Body of pancreas (tissue), 4 donors: ENCODE measurements at places on chromosomes 5 and 9.

DNA sequence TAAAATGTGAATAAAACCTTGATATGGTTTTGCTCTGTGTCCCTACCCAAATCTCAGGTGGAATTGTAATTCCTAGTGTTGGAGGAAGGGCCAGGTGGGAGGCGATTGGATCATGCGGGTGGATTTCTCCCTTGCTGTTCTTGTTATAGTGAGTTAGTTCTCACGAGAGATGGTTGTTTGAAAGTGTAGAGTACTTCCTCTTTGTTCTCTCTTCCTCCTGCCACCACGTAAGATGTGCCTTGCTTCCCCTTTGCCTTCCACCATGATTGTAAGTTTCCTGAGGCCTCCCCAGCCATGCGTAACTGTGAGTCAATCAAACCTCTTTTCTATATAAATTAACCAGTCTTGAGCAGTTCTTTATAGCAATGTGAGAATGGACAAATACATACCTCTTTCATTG is 34.9 kb downstream of the TARS1 start:
- DNase-seq, result no peak

GRCh38 chr9:128553728-128554127 is 1.3 kb downstream of the SPTAN1 start:
- DNase-seq, result no peak

- no peak for DNase-seq
Observed at GRCh38 chr9:89342213-89342612, 23.9 kb downstream of the SECISBP2 start.

- DNase-seq, result no peak
Observed at GRCh38 chr5:143428738-143429420, 25.4 kb upstream of the NR3C1 start.

GRCh38 chr5:148368299-148368698 is 15.5 kb upstream of the FBXO38 start:
- DNase-seq, result no peak

GRCh38 chr5:175590471-175590881 is 67.4 kb upstream of the HRH2 start:
- DNase-seq, result no peak

GRCh38 chr5:55601204-55601618 is 66.4 kb upstream of the PLPP1 start:
- DNase-seq, result peak; percentile 65

DNA sequence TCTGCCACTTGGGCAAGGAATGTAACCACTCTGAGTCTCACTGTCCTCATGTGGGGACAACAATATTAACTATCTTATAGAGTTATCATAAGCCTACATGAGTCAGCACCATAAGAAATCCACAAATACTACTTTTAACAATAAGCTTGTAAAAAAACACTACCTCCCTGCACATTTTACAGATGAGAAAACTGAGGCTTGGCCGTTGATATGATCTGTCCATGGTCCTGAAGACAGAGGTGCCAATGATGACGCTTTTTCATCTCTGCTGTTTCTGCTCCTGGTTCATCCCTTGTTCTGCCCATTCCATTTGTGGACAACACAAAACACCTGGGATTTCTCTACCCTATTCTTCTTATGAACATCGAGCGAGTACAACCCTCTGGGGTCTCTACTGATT is 23.4 kb upstream of the STRBP start:
- no peak for DNase-seq

DNA sequence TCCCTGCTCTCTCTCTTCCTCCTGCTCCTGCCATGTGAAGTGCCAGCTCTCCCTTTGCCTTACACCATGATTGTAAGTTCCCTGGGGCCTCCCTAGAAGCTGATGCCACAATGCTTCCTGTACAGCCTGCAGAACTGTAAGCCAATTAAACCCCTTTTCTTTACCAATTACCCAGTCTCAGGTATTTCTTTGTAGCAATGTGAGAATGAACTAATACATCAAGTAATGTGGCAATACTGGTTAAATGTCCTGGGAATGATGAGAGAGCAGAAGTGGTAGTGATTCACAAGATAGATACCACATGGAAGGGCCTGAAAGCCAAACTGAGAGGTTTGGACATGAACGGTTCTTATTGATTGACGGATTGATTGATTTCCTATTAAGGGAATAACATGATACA is 62.6 kb upstream of the IL12B start:
- DNase-seq, result no peak

- DNase-seq, result no peak
Observed at GRCh38 chr5:149961957-149962409, 1.4 kb downstream of the SLC26A2 start.

DNA sequence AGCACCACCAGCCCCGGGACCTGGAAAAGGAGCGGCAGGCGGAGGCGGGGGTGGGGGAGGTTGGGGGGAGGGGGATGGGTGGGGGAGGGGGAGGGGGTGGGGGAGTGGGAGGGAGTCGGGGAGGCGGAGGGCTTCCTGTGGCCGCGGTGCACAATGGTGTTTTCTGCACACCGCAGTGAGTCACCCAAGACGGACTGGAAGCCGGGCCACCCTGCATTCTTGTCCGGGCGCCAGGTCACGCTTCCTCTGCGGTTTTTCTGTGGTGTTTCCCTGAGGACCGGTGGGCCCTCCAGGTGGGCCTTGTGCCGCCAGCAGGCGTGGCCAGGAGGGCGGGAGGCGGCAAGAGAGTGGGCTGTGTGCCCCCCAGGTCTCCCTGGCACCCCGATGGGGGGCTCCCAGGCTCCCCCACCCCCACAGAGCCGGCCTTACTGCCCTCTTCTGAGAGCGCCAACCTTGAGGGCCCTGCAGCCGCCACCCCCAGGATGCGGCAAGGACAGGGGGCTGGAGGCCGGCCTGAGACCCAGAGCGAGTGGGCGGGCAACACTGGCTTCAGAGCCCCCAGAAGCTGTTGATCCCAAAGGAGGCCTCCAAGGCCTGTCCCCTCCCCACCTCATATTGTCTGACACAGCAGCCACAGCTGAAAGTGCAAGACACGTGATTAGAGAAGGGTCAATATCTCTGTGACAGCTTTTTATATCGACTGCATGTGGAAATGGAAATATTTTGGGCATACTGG is 11.1 kb downstream of the EXD3 start:
- DNase-seq, result peak; percentile 76

DNA sequence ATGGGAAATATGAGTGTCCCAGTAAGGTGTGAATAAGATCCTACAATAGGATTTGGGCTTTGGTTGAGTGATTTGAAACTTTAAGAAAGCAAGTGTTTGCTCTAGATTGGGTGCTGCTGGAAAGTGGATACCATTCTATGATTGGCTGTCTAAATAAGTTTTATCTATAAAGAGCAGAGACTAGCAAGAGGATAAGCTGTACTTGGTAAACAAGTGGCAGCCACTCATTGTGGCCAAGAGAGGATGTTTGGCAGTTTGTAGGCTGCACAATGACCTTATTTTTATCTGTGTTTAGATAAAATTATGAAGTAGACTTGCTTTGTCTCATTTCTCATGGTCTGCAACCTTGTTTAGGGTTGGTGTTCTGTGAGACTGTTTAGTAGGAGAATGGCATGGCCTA is 341.6 kb upstream of the PIK3R1 start:
- DNase-seq, result no peak

DNA sequence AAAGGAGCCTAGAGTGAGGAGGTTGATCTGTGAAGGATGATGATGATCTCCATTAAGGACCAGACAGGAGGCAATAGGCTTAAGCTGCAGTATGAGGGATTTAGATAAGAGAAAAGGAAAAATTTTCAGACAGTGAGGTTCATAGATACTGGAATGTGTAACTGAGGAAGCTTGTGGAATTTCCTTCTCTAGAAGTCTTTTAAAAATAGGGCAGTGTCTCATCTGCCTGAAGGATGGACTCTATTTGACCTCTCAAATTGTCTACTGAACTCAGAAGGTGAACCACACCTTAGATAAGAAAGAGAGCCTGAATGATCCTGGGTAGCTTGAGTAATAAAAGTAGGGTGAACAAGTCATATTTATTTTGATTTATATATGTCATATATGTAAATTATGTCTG is 148.2 kb upstream of the CDKN2B start:
- no peak for DNase-seq

- no peak for DNase-seq
Observed at GRCh38 chr5:169997798-169998197, 17.5 kb upstream of the INSYN2B start.

- DNase-seq, result no peak
Observed at GRCh38 chr5:109125755-109126429, 283.9 kb downstream of the PJA2 start.

GRCh38 chr9:16417161-16417560 is 453.3 kb downstream of the BNC2 start:
- DNase-seq, result peak; percentile 7

GRCh38 chr5:136020383-136021015 is 8.3 kb upstream of the TGFBI start:
- DNase-seq, result peak; percentile 58

DNA sequence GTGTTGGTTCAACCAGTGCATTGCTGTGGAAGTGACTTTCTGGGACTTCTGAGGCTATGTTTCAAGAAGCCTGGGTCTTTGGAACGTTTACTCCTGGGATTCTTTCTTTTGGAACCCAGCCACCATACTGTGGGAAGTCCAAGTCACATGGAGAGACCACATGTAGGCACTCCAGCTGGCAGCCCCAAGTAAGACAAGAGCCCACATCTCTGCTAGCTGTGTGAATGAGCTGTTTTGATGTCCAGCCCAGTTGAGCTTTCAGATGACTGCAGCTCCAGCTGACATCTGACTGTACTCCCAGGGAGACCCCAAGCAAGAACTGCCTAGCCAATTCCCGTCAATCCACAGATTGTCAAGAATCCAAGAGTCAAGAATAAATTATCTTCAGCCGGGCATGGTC is 60.1 kb upstream of the SPATA31D4 start:
- DNase-seq, result no peak

DNA sequence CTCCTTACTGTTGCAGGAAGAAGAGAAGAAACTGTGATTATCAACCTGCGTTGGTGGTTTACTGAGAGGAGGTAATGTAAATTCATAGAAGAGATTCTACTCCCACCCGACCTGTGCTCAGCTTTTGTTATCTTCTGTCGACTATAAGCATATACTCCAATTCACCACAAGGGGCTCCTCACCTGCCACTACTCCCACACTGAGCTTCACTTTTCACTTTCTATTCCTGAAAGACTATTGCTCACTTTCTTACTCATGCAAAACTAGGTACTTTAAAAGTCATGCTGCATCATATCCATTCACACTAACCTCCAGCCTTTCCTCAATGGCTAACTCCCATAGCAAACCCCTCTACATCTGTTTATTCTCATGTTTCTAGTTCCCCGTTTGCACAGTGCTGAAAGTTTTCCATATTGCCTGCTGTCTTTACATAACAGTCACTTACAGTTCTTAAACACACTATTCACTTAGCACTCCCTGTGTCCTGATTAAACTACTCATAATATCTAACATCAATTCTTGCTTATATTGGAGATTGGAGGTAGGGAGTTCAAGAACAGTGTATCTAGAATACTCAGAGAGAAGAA is 1062.6 kb downstream of the NR2F1-AS1 start:
- peak; percentile 14 for DNase-seq

GRCh38 chr5:79642210-79642609 is 30.0 kb downstream of the TENT2 start:
- no peak for DNase-seq

DNA sequence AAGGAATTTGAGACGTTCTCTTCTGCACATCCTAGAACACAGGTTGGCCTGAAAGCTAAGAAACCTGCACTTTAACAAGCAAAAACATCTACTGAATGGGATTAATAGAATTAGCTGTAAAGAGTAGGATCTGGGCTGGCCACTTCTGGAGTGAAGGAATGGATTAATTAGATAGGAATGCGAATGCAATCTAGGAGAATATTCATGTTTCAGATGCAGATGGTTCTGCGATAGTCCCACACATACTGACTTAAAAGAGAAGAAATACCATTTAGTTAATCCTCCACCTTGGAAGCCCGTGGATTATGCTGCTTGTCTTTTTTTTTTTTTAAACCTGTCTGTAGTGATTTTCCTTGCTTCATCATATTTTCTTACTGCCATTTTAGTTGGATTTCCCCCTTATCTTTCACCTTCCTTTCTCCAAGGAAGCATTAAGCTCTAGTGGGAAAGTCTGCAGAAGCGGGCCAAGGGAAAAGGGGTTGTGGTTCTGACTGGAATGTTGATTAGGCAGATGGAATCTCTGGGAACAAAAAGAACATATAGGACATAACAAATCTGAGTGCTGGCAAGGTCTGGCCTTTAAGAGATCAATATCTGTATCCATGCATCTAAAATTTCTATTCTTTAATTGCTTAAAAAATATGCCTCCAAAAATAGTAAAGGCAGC is 152.4 kb downstream of the ALDH1A1 start:
- no peak for DNase-seq

DNA sequence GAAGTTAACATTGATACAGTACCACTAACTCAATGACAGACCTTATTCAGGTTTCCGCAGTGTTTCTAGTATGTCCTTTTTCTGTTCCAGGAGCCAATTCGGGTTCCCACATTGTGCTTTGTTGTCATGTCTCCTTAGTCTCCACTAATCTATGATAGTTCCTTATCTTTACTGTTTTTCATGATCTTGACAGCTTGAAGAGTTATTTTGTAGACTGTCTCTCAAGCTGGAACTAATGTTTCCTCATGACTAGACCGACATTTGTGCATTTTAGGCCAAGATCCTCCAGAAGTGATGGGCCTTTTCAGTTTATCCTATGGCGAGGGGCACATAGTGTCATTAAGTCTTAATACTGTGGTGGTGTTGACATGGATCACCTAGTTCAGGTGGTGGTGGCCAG is 104.2 kb downstream of the MACROH2A1 start:
- no peak for DNase-seq

DNA sequence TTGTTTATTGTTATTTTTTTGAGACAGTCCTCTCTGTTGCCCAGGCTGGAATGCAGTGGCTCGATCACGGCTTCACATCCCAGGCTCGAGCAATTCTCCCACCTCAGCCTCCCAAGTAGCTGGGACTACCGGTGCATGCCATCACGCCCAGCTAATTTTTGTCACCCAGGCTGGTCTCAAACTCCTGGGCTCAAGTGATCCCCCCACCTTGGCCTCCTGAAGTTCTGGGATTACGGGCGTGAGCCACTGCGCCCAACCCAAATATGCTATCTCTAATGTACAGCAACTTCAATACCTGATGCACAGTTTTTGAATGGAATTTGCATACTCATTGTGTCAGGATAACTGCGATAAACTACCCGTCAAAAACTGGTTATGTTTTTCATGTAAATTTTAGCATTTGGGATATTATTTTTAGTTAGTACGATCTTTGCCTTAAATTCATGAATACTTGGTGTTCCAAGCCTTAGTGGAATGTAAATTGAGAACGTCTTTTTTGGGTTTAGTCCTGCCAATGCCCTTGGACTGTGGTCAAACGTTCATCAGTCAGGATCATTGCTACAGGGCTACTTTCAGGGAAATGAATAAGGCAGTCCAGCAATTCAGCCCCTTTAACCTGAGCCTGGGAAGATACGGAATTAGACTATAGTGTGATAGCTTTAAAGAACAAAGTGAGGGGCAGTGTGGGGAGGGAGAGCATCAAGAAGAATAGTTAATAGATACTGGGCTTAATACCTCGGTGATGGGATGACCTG is 4.4 kb downstream of the UGCG start:
- no peak for DNase-seq

GRCh38 chr9:128499920-128500319 is 4.6 kb upstream of the GLE1 start:
- no peak for DNase-seq

- DNase-seq, result no peak
Observed at GRCh38 chr5:32498484-32498883, 53.9 kb upstream of the ZFR start.
